ENCODE measurements at places on chromosomes 3 and 15.
A peak's percentile ranks its signal among the peaks of the same experiment; 100 is the strongest.

- no peak for DNase-seq
Measured at GRCh38 chr15:78641102-78641748, at the start of gene CHRNB4. TSS of gene CHRNB4 (minus strand) at chr15:78641210. CDS start at chr15:78641133, 77 bp downstream.

DNA sequence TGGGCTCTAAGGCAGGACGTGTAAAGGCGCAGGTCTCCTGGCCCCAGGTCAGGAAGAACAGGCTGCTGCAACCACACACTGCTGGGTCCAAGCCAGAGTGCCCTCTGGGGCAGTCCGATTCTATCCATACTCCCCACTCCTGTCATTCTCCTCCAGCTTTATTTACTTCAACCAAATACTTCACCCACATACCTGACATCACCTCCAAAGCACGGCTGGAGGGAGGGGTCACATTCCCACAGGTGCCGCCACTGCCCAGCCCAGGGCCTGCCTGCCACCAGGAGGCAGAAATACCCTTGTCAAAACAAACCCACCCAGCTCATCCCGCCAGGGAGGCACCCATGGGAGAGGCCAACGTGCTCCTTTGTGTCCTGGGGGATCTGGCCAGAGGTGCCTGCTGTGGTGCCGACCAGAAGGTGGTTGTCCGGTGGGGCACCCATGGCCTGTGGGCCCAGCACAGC, 100.4 kb downstream of the DAPK2 start:
- no peak for DNase-seq

DNA sequence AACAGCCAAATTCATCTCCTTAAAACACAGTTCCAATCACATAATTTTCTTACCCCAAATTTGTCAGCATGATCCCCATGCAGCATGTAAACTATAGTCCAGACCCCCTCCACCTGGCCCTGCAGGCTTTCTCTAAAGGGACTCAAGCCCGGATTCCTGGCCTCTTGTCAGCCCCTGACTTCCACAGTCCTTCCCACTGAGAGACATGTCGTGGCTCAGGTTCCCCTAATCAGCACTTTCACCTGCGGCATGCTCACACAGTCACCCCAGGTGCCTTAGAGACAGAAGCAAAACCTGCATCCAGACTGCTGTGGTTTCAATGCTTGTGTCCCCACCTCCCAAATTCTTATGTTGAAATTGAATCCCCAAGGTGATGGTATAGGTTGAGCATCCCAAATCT, 372.7 kb upstream of the ATP10A start:
- no peak for DNase-seq

- DNase-seq: no peak
Measured at GRCh38 chr15:22810033-22810852, 23.8 kb downstream of the NIPA1 start.

DNA sequence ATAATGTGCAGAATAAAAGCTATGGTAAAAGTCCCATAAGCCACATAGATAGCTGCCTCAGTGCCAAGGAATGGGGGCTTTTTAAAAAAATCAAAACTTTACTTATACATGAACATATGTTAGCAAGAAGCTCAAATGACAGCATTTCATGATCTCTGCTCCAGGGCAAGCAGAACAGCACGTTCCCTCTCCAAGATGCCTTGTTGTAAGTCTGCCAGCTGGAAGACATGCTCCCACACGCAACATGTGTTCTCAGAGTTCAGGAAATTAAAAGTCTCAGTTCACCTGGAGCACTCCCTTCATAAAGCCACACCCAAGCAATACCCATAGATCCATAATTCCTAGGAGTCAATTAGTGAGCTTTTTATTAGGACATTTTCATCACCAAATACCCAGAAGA, 52.2 kb downstream of the ABI3BP start:
- DNase-seq: no peak

DNA sequence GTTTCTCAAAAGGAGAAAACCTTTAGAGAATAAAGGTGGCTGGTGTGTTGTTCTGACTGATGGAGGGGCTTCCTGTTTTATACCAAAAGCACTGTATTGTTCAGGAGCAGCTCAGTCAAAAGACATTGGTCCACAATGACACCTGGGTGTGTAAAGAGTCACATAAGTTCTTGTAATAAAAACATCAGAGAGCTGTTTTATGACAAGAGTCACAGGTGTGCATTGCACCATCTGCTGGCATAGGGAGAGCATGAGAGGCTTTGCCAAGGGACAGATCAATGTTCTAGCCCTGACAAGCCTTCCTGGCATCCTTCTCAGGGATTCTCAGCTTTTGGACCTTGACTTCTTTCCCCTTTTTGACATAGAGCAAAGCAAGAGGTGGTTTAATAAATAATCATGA, 20.4 kb downstream of the ARPP21 start:
- peak; percentile 33 for DNase-seq

DNA sequence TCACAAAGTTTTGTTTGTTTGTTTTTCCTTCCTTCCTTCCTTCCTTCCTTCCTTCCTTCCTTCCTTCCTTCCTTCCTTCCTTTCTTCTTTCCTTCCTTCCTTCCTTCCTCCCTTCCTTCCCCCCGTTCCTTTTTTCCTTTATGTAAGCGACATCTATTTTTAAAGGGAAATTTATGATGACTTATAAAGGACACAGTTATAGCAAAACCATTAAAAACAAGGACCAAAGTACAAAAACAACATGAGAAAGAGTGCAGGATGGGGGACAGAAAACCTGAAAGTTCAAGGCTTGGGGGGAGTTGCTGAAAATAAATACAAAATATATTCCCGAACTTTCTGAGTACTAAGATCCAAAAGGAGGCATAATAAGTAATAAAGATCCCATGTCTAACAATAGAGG, 1.8 kb downstream of the ADGRG7 start:
- no peak for DNase-seq

DNA sequence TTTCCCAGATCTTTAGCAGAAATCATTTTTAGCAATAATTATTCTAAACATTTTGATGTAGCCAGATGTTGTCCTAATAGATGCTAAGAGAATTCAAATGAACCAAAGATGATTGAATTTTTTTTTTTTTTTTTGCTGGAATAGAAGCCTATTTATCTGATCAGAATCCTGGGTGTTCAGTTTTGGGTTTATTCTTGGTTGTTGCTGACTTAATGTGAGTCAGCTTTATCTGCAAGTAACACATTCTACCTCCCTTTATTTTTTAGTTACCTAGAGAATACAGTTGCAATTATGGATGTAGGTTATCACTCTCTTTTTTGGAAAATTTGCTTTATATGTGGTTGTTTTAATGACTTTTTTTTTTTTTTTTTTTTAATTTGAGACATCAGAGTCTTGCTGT, 6.4 kb downstream of the CEP97 start:
- DNase-seq: no peak

DNA sequence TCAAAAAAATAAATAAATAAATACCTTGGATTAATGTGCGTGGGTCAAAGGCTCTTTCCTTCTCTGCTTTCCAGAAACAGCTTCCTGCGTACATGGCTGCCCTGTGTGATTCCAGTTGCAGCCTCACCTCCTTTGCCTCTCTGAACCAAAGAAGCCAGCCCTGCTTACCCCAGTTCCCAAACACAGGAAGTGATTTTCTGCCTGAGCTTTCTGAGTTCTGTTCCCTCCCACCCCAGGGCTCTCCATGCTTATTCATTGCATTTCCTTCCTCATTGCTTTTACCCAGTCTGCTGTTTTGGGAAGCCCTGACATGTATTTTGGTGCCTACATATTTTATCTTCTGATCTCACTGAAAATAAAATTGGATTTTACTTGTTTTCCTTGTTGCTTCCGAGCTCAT, 15.4 kb downstream of the ZSCAN2 start:
- DNase-seq: no peak

- DNase-seq: no peak
Measured at GRCh38 chr3:161523916-161524315, 27.3 kb downstream of the OTOL1 start.

DNA sequence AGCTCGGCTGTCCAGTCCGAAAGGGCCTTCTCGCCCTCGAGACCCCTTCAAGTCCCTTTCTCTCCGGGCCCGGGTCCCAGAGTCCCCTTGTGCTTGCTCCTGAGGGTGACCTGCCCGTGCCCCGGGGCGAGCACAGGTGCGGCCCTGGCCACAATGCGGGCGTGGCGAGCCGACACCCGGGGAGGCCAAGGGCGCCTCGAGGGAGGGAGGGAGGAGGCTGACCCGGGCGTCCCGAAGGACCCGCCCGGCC, 810 bp upstream of the MEF2A start:
- DNase-seq: no peak

GRCh38 chr15:88658070-88658965, 19.5 kb downstream of the ISG20 start:
- no peak for DNase-seq

DNA sequence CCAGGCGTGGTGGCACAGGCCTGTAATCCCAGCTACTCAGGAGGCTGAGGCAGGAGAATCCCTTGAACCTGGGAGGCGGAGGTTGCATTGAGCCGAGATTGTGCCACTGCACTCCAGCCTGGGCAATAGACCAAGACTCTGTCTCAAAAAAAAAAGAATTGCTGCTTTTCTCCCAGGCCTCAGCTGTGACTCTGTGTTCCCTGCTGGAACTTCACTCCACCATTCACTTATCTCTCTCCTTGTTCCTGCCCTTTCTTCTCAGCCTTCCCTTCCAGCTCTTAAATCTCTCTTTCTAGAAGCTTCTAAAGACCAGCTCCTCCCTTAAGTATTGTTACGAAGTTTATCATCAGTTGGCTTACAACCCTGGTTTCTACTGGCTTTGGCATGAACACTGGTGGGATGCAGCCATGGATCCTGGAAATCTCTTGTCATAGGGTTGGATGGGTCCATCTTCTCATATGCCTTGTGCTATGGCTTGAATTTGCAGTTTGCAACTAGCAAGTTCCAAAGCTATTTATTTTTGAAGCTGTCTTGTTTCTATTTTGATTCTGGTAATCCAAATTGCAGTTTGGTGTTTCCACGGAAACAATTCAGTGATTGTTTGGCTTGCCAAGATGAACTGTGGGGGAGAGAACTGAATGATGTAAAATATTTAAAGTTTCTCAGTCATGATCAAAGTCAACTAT, 10.5 kb downstream of the C3orf62 start:
- no peak for DNase-seq

- DNase-seq: peak; percentile 41
Measured at GRCh38 chr3:1082108-1082507, 10.7 kb upstream of the CNTN6 start.

GRCh38 chr15:68797191-68797590, 23.5 kb downstream of the ANP32A start:
- DNase-seq: no peak

GRCh38 chr3:190086191-190086590, 34.5 kb downstream of the P3H2 start:
- DNase-seq: no peak

- DNase-seq: no peak
Measured at GRCh38 chr3:149170672-149171071, 41.2 kb downstream of the HPS3 start.

DNA sequence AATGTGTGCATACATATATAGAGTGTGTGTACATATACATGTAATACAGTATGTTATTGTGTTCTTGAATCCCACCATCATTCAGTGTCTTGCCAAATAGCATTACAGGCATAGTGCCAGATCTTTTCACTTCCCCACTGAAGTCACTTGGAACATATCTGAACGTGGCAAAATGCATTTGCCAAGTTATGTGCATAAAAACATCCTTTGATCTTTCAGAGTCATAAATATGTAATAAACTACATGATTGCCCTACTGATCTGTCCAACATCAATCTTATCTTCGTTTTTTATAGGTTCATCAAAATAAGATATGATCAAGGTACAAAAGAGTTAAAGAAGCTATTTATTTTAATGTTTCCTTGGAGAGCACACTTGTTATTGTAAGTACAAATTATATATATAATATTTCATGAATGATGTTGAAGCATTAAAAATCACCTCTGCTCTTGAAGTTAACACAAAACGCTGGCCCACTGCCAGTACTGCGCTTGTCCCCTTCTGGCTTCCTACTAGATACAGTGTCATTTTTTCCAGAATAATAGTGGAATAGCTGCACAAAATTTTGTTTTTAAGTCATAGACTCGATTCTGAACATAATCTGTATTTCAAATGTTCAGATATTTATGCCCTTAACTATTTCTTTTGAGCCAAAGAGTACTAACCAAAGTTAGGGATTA, 549.5 kb upstream of the ARRDC4 start:
- peak; percentile 55 for DNase-seq

GRCh38 chr3:25257026-25257425, 171.0 kb upstream of the RARB start:
- peak; percentile 41 for DNase-seq

- no peak for DNase-seq
Measured at GRCh38 chr3:22704571-22705354, 498.4 kb upstream of the UBE2E2 start.

DNA sequence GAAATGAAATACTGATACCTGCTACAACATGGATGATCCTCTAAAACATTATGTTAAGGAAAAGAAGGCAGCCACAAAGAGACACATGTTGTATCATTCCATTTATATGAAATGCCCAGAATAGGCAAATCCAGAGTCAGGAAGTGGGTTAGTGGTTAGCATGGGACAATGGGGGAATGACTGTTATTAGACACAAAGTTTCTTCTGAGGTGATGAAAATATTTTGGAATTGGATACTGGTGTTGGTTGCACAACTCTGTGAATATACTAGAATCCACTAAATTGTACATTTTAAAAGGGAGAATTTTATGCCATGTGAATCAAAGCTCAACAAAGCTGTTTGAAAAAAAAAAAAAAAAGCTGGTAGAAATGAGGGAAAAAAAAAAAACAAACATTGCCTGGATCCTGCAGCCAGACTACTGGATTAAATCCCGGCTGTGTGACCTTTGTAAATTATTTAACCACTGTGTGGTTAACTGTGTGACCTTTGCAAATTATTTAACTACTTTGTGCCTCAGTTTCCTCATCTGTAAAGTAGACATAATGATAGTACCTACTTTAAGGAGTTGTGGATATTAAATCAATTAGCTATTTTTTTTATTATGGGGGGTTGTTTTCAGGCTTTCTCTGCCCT, 75.6 kb upstream of the PRICKLE2 start:
- DNase-seq: no peak

GRCh38 chr15:97101572-97101971, 771.1 kb downstream of the NR2F2 start:
- no peak for DNase-seq

- DNase-seq: no peak
Measured at GRCh38 chr3:11362600-11362999, 90.4 kb downstream of the ATG7 start.

- DNase-seq: no peak
Measured at GRCh38 chr15:38470816-38471215, 16.9 kb downstream of the FAM98B start.

GRCh38 chr3:20160230-20160629, 25.8 kb downstream of the SGO1 start:
- no peak for DNase-seq

- DNase-seq: peak; percentile 9
Measured at GRCh38 chr3:47347217-47347801, 33.5 kb upstream of the PTPN23 start.

GRCh38 chr3:4493941-4494894, 1.1 kb downstream of the ITPR1 start:
- DNase-seq: no peak

- DNase-seq: no peak
Measured at GRCh38 chr3:24503616-24504113, 9.0 kb upstream of the THRB start.

GRCh38 chr15:75532413-75533250, 46.5 kb downstream of the PTPN9 start:
- peak; percentile 27 for DNase-seq

- no peak for DNase-seq
Measured at GRCh38 chr3:15610082-15610759, 8.7 kb downstream of the BTD start.

- no peak for DNase-seq
Measured at GRCh38 chr15:100108346-100108745, 233.4 kb downstream of the ADAMTS17 start.

- DNase-seq: peak; percentile 8
Measured at GRCh38 chr3:12588039-12589009, 31.4 kb downstream of the MKRN2 start.

GRCh38 chr3:177960014-177960413, 576.2 kb upstream of the KCNMB2 start:
- no peak for DNase-seq

All from SW480 (cell line).